ENCODE measurements at places on chromosomes 5 and 9.

DNA sequence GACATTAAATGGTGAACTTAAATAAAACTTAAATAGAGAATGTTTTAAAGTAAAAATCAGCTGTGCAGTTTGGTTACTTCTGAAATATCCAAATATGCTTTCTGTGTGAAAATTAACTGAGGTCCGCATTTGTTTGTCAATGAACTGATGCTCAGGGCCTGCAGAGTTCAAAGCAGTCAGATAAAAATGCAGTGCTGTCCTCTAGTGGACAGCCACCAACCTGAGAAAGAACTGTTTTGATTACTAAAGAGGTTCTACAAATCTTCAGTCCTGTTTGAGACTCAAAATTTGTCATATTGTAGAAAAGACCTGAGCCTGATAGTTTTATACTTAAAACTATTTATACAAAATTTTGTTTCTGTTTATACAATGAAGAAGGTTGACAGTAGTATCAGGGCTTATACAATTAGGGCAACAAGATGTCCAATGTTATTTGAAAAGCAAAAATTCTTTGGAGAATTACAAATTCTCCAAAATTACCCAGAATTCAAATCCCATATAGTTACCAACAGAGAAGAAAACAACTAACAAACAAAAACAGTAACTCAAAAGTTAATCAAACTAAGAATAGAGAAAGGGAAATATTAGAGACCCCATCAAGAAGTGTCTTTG is 232.3 kb upstream of the TBCA start:
- no peak for DNase-seq

DNA sequence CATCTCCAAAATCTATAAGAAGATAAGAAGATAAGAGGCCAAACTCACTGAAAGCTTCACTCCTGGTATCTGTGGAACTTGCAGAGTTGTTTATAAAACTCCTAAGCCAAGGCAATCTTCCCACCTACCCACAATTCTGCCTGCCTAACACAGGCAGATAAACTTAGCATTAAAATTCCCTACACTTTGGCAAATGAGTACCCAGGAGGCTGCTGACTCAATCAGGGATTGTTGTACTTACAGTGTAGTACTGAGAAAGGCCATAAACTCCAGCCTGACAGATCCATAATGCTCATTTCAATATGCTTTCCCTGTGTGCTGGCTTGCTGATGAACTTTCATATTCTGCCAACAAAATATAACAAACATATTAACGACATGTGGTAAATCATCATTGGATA is 725.2 kb downstream of the BRINP1 start:
- no peak for DNase-seq

DNA sequence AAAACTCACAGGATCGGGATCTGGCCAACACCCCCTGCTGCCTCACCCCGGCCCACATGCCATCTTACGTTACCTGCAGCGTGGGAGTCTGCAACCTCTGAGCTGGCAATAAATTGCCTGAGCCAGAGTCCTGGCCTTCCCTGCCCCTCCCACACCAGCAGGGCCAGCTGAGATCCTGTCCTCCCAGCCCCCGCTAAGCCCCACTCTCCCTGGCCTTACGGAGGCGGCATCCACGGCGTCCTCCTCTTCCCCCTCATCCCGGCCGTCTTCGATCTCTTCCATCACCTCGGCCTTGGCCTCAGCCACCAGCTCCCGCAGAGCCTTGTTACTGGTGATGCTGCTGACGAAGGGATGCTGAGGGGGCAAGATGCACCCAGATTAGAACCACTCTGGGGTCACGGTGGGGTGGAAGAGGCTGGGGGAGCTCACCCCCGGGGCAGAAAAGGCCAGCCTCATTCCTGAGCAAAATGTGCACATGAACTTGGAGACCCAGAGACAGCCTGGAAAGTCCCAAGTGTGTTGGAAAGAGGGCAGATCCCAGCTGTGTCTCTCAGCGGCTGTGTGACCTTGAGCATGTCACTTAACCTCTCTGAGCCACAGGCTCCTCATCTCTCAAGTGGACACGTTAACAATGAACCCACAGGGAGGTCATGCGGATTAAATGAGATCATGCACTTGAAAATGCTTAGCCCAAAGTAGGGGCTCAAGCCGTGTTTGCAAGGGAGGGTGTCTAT is 89.9 kb upstream of the FBXW11 start:
- DNase-seq, result no peak

- no peak for DNase-seq
Measured at GRCh38 chr9:106922026-106922425, 59.1 kb downstream of the ZNF462 start.

- no peak for DNase-seq
Measured at GRCh38 chr9:8679371-8679822, 879.8 kb upstream of the DMAC1 start.

GRCh38 chr5:34483442-34484033 is 172.6 kb upstream of the RAI14 start:
- no peak for DNase-seq

- no peak for DNase-seq
Measured at GRCh38 chr5:45686620-45687019, 9.6 kb downstream of the HCN1 start.

DNA sequence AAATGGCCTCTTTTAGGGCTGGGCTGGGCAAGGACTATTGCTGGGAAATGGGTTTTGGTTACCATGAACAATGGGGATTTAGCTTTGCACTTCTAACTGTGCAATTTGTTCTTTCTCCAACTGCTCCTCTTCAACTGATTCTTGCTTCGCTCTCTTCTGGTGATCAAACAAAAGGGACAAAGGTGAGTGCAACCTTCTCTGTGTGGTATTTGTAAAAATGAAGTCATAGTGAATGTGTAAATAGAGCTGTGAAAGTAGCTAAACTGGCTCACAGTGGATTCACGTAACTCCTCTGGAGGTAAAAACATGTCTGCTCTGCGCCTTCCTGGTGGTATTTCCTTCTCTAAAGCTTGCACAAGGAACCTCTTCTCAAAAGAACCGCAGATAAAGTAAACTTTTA is 20.9 kb upstream of the SPINK14 start:
- DNase-seq, result no peak

DNA sequence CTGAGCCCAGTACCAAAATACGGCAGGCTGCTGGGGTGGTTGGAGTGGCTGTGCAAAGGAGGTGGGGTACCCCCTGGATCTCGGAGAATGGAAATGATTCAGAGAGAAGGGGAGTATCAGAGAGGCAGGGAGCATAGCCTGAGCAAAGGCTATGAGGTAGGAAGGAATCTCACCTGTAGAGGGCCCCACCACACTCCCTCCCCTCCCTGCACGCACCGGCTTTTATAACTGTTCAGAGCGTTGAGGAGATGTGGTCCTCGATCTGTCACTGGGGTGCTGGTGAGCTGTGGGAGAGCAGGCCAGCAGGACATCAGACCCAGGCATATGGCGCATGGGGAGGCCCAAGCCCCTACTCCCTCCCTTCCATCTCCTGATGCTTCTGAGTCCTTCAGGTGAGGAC is 13.2 kb downstream of the PHF19 start:
- no peak for DNase-seq

- no peak for DNase-seq
Measured at GRCh38 chr9:71638627-71639026, 129.7 kb downstream of the CEMIP2 start.

DNA sequence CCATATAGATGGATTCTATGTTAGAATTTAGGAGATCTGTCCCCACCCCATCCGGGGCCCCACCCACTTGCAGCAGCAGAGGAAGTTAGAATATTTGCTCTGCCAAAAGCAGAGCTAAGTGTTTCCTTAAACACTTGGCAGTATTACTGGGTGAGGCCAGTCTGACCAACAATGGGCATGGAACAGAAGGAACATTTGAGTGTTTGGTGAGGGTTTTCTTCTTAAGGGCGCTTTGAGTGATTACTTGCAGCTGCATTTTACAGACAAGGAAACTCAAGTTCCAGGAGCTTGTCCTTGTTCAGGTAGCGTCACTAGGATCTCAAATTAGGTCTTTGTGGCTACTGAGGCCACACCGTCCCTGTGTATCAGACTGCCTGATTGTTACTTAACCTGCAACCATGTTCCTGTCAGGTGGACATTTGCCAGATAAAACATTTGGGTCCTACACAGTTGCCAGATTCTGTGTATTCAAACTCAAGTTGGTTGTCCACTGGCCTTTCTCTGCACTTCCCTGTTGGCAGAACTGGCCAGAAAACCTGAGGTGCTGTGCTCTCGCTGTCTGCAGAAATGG is 59.3 kb downstream of the SLC46A2 start:
- no peak for DNase-seq

All from activated T-cell treated with anti-CD3 and anti-CD28 coated beads, Interleukin-2, amount 50 U/mL, for 4 hours (primary cell).